Ovary (tissue), 10 donors: ENCODE measurements at places on chromosomes 1 and 21. TPM values are rescaled to one million over a fixed set of nuclear protein-coding genes. Genes with fewer than 3 reads are reported as not detected.

ADAMTS1 gene
- 155 TPM for polyA plus RNA-seq

FBLIM1 gene
- 39.0 TPM for polyA plus RNA-seq

CLDN14 gene
- polyA plus RNA-seq: 0.15 TPM

FAM3B gene
- polyA plus RNA-seq: 0.10 TPM

VASH2 gene
- polyA plus RNA-seq: 0.74 TPM

DNA sequence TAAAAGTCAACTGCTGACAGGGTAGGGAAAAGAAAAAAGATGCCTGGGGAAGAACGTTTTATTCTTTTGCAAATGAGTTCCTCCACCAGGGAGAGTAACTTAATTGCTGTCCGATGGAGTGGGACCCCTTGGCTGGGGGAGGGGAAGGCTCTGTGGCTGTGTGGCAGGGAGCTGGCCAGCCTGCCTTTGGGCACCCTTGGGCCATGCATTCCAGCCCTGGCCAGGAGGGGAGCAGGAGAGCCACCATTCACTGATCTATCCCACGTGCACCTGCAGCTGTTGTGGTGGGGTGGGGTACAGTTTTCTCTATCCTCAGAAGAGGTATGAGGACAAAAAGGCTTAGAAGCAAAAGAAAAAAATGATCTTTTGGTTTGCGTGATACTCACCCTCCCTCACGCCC is 116.9 kb downstream of the KCNK1 start:
- H3K36me3 ChIP-seq: no peaks in the 10 kb centered on the region
- no peak for DNase-seq
- no peak overlapping the region for H3K4me3 ChIP-seq
- no peaks in the 10 kb centered on the region for H3K4me1 ChIP-seq
- H3K27me3 ChIP-seq: no peaks in the 10 kb centered on the region
